Stimulated activated naive CD8-positive, alpha-beta T cell treated with anti-CD3 and anti-CD28 coated beads, Interleukin-15, Interleukin-2, amounts not matched to agents 100 U/mL and 50 U/mL, for 24 hours (primary cell): ENCODE measurements at places on chromosomes 7 and 10.

DNA sequence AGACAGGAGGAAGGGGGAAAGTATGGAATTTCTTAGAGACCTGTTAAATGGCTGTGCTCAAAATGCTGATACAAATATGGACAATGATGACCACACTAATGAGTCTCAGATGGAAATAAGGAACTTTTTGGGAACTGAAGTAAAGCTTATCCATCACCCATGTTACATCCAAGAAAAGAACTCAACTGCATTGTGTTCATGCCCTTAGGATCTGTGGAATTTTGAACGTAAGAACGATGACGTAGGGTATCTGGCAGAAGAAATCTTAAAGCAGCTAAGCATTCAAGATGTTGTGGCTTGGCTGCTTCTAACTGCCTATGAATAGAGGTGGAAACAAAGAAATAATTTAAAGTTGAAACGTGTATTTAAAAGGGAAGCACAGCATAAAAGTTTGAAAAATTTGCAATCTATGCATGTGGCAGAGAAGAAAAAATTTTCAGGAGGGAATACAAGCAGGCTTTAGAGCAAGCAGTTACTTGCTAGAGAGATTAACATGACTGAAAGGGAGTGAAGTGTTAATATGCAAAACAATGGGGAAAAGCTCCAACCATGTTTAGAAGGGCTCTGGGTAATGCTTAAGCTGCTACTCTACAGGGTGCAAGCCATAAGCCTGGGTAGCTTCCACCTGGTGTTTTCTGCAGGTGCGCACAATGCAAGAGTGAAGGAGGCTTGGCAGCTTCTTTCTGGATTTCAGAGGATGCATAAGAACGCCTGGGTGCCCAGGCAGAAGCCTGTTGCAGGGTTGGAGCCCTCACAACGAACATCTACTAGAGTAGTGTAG is 499.7 kb upstream of the SEMA3D start:
- DNase-seq, result no peak

DNA sequence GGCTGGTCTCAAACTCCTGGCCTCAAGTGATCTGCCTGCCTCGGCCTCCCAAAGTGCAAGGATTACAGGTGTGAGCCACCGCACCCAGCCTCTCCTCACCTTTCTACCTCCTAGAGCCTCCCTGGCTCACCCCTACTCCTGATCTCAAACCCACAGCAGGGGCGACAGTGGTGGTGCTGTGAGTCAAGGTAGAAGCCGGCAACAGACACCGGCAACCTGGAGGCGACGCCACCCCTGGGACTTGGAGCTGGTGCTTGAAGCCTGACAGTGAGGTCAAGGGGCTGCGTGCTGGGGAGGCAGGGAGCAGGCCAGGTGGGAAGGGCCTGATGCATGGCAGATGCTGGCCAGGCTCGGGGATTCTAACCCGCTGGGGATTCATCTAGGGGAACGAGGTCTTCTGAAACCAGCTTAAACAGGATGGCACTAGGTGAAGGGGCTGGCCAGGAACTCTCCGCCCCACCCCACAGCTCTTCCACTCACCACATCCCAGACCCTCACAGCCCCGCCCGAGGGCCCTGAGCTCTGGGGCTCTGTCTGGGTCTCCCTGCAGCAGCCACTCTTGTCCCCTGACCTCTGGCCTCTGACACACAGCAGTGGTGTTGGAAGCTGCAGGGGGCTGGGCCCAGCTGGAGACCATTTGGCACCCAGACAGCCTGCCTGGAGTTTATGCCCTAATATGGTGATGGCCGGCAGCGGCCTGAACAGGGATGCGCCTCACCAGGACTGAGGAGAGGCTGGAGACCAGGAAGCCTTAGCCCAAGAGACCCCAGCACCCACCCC is 16.4 kb downstream of the KCNH2 start:
- no peak for DNase-seq

GRCh38 chr10:90906596-90906995 is 14.3 kb downstream of the ANKRD1 start:
- no peak for DNase-seq

DNA sequence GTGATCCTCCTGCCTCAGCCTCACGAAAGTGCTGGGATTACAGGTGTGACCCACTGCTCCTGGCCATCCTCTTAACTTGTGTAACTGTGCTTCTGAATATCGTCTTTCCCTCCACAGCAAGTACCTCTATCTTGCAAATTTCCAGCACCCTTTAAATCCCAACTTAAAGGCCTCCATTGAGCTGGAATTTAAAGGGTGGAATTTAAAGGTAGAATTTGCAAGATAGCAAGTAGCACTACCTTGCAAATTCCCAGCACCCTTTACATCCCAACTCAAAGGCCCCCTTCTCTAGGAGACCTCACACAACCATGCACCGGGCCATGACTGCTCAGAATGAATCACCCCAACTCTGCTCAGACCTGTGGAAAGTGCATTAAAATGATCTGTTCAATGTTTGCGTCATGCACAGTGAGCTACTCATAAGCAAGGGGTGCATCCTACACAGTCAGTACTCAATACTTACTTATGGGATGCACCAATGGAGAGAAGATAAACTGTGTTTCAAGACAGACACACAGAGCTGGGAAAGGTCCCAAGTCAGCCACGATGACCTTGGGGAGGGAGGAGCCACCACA is 17.8 kb upstream of the SDK1 start:
- DNase-seq, result no peak

- no peak for DNase-seq
Observed at GRCh38 chr10:69465457-69466157, 14.3 kb downstream of the TSPAN15 start.

- no peak for DNase-seq
Observed at GRCh38 chr7:77855371-77856083, 57.0 kb downstream of the PHTF2 start.

DNA sequence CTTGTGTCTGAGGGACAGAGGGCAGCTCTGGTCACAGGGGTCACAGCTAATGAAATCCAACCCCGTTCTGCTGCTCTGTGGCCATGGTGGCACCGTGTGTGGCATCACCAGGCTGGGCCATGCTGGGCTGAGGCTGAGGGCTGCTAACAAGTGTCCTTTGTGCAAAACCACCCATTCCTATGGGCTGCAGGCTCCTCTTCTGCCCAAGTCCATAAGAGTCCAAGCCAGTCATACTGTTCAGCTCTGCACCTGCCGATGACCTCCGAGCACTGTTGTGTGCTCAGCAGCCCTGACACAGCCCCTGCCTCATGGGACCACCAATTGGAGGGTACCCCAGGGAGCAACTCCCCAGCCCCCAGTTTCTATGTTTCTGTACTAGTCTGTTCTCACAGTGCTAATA is 133.1 kb downstream of the WDR11 start:
- no peak for DNase-seq

DNA sequence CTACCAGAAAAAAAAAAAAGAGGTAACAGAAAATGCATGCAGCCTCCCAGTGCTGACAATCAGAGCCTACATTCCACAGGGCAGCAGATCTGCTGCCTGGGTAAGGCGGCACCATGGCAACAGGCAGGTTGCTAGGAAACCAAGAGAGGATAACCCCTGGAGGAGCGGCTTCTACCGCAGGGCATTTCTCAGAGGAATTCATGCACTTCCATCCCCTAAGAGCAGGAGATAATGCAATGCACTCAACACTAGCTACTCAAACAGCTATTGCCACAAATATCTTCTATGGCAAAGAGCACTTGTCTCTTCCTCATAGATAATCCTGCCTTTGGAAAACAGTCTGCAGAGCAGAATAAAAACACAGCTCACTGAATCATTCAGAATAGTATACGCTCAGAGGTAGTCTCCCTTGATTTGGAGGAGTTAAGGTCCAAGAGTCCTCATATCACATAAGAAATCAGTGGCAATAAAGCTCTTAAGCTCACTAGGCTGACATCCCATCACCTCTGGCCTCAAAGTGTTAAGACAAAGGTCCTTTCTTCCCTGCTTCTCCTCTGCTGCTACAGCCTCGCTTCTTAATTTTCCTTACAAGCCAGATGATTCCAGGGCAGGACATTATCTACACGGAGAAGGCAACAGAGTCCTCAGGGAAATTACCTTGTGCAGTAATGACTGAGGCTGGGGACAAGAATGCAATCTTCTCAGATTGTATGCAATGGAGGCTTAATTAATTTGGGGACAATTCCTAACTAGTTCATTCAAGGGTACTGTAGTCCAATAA is 10.7 kb downstream of the PSAP start:
- DNase-seq, result no peak

GRCh38 chr7:114630201-114630990 is 215.8 kb downstream of the FOXP2 start:
- no peak for DNase-seq
